ENCODE measurements at places on chromosomes 2 and 18.

DNA sequence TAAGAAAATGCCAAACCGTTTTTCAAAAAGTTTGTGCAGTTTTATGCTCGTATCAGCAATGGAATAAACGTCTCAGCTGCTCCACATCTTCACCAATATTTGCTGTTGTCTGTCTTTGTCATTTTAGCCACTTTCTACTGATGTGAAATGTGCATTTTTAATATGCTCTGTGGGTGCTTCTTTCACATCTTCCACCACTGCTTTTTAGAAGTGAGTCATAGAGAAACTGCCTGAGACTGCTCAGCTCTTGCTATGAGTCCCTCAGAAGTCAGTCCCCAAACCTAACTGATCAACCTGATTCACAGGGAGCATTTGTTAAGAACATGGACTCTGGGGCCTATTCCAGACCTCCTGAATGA is 41.0 kb upstream of the EPC2 start:
- DNase-seq: no peak

GRCh38 chr2:136217996-136218395 is 100.0 kb upstream of the CXCR4 start:
- DNase-seq: no peak

GRCh38 chr2:241069821-241070281 is 32.2 kb downstream of the MTERF4 start:
- DNase-seq: no peak

DNA sequence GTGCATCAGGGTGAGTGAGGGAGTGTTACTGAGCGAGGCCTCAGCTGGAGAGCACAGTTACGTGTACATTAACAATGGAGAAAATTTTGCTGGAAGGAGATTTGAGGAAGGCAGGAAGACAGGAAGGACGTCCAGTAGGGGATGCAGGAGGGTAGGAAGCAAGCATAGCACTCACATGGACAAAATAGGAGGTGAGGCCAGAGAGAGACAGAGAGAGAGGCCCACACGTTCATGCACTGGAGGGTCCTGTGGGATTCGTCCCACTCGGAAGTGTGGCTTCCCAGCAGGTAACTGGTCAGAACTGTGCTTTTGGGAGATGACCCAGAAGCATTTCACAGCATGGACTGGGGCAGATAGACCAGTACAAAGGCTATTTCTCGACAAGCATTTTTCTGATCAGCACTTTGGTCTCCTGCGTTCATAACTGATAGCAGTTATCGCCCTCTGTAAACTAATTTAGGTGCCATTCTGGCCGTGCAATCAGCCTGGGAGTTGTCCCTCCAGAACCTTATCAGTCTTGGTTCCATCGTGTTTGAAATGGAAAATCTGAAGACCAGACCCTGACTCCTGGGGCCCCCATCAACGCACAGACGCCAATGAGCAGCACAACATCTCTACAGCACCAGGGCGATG is 5.7 kb downstream of the LCT start:
- DNase-seq: no peak

DNA sequence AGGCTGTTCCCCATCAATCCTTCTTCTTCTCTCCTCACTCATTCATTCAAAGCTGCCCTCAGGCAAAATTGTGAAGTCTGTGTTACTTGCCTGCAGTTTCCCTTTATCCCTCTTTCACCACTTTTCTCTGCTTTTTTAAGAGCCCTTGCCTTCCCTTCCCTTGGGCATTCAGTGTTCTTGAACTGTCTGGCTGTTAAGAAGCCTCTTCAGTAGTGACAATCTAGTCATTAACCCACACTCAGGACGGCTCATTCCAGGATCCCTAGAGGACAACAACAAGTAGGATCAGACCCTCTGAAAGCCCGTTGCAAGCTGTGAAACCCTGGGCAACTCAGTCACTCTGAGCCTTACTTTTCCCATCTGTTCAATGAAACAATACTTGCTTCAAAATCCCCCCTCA is 615.7 kb downstream of the EPHA4 start:
- DNase-seq: no peak

Data from adipocyte (in vitro differentiated cells).